ENCODE measurements at places on chromosomes 1 and 21. TPM values are rescaled to one million over a fixed set of nuclear protein-coding genes. Genes with fewer than 3 reads are reported as not detected.

DNA sequence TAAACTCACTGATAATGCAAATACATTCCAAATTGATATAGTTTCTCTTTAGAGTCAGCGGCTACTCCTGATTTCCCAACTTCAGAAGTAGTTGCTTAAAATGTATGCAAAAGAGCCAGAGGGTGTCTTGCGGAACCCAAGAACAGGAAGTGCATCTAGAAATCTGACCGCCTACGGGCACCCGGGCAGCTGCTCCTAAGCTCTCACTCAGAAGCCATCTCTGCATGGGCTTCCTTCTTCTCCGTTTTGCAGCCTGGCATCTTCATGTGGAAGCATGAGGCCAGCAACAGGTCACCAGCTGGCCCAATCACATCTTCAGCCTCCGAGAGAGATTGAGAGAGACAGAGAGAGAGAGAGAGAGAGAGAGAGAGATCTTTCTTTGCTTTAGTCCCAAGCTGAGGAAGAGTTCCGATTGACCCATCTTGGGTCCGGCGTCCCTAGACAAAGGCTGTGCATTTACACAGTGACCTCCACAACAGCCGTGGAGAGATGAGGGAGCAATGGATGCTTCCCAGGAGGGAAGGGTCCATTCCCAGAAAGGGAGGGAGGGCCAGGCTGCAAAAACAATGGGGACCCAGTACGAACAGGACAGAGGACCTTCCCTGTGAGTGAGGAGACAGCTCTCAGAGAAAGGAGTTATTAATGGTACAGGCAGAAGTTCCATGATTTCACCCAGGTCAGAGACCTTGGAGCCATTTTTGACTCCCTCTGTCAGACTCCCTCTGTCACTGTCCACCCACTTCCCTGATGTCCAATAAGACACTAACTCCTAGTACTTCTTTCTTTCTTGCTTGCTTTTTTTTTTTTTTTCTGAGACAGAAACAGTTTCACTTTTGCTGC is 28.2 kb upstream of the SLC30A1 start:
- DNase-seq = no peak

GRCh38 chr1:171500803-171501202 is 15.5 kb downstream of the PRRC2C start:
- no peak for DNase-seq

DNA sequence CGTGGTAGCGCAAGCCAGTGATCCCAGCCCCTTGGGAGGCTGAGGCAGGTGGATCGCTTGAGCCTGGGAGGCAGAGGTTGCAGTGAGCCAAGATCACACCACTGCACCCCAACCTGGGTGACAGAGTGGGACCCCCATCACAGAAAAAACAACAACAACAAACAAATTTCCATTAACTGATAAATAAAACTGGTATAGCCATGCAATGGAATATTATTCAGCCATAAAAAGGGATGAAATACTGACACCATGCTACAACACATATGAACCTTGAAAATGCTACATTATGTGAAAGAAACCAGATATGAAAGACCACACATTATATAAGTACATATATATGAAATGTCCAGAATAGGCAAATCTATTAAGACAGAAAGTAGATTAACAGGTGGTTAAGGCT is 12.0 kb downstream of the CLCC1 start:
- no peak for DNase-seq

DNA sequence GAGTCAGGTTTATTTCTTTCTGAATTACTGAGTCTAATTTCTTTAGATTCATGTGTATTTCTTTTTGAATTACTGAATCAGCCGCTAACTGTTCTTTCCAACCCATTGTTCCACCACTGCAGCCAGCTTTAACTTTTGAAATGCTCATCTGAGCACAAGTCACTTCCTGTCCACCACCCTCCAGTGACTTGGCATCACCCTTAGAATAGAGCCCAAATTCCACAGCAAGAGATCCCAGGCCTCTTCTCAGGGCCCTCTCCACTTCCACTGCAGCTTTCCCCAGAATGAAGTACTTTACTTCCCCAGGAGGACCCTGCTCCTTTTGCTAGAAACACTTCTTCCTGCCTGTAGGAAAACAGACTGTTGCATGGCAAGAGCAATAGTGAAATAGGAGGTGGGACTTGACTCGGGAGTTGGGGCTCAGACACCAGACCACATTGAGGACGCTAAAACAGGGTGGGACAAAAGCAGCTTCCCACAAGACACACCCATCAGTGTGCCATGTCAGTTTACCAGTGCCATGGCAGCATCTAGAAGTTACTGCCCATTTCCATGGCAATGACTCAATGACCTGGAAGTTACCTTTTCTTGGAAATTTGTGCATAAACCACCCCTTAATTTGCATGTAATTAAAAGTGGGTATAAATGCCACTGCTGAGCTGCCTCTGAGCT is 56.5 kb upstream of the ADAR start:
- DNase-seq = no peak

- no peak for DNase-seq
Observed at GRCh38 chr1:30511991-30512913, 211.1 kb downstream of the MATN1 start.

GRCh38 chr1:228228601-228229074 is 20.8 kb downstream of the OBSCN start:
- no peak for DNase-seq

DNA sequence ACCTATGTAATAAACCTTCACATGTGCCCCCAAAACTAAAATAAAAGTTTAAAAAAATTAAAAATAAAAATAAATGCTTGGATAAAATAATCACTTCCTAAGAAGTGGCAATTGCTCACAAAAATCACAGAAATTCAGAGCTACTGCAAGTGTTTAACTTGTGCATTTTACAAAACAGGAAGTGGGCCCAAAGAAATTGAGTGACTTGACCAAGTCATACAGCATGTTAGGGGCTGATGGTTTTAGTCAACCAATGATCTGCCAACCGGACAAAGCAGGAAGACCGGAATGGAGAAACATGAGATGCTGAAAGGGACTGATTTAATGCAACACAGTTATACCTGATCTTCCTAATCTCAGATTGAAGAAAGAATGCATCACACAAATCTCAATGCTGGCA is 96.5 kb downstream of the SMYD2 start:
- DNase-seq = no peak

- no peak for DNase-seq
Observed at GRCh38 chr1:111214074-111214801, 13.3 kb upstream of the CHI3L2 start.

DNA sequence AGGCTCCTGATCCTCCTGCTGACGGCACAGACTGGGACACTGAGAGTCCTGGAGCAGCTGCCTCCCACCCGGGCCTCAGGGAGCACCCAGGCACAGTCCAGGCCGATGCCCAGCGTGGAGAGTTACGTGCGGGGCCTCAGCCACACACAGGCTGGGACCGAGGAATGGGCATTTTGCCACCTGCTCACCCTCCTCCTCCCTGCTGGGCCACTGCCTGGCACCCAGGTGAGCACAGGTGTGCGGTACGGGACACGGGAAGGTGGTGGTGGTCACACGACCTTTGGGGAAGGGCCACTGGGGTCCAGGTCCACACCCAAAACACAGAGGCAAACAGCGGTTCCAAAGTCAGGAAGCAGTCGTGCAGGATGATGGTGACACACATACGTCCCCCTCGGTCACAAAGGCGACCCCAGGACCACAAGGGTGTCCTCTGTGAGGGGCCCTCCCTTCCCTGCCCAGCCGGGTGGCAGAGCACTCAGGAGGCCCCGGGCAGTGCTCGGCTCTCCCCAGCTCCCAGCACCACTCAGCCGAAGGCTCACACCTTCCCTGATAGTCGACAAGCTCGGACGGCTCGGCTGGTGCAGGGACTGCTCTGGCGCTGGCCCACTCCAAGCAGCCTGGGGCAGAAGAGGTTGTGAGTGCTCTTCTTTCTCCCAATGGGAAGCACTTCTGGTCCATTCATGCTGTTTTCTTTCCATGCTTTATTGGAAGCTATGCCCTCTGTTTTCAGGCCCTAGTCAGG is 14.3 kb downstream of the MORN1 start:
- DNase-seq = no peak

DNA sequence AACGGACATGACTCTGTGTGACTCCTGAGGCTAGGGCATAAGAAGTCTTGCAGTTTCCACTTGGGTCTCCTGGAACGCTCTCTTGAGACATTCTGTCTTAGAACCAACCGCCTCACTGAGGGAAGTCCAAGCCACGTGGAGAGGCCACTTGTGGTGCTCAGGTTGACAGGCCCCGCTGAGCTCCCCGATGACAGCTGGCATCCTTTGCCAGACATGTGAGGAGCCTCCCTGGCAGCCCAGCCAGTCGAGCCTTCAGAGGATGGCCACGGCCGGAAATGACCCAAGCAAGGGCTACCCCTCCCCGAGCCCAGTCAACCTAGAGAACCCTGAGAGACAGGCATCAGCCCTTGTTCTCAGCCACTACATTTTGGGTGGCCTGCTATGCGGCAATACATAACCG is 20.7 kb downstream of the PLEKHA6 start:
- no peak for DNase-seq

- DNase-seq = no peak
Observed at GRCh38 chr1:230905733-230906132, 37.4 kb upstream of the C1orf198 start.

- DNase-seq = peak; percentile 70
Observed at GRCh38 chr1:153790313-153790965, 15.2 kb downstream of the SLC27A3 start.

- DNase-seq = no peak
Observed at GRCh38 chr1:1367315-1367714, 7.7 kb downstream of the AURKAIP1 start.

GRCh38 chr1:15796086-15796462 is 11.4 kb downstream of the UQCRHL start:
- DNase-seq = no peak

DNA sequence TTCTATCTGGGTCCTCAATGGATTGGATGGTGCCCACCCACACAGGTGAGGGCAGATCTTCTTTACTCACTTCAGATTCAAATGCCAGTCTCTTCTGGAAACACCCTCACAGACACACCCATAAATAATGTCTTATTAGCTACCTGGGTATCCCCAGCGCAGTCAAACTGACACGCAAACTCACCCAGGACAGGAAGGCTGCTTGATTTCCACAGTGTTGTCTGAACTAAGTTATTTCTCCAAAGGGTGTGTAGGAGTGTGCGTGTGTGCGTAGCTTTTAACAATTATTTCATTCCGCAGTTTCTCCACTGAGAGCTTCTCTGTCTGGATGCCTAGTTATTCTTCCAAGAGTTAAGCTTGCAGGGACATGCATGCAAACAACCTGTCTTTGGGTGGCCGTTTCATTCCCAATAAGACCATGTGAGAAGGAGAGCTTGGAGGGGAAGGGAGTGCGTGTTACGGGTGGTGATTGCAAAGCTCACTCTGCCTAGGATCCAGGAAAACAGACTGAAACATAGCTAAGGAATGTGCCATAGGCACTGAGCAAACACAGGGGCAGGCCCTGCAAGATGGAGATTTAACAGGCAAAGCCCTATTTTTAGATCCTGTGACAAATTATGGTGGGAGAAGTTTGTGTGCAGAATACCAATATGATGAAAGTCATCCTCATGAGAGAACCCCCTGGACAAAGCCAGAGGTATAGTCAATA is 269.7 kb downstream of the DYRK1A start:
- DNase-seq = no peak

DNA sequence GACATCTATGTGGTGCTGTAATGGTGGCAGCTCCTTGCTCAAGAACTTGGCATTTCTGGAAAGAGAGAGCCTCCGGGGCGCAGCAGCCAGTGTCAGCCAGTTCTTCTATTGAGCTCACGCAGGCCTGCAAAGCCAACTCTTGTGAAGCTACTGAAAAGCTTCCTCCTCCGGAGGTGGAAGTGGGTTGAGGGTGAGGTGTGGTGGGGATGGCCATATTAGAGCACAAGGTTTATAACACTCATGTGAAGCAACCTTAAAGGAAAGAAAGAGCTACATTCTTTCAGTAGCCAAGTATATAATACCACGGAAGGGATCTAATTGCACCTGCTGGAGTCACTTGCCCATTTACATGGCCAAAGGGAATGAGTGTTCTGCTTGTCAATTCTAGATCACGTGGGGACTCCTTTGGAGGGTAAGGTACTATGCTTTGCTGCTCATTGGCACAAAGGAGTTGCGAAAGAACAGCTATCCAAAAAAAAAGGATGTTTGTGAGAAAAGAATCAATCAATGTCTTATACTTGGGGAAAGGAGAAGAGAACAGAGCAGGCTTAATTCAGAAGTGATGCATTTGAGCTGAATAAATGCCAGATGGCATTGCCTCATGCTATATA is 18.3 kb upstream of the MAP10 start:
- DNase-seq = no peak

- no peak for DNase-seq
Observed at GRCh38 chr1:26047278-26047874, 1.5 kb upstream of the SLC30A2 start.

GRCh38 chr1:102100666-102101065 is 103.9 kb upstream of the OLFM3 start:
- no peak for DNase-seq

DNA sequence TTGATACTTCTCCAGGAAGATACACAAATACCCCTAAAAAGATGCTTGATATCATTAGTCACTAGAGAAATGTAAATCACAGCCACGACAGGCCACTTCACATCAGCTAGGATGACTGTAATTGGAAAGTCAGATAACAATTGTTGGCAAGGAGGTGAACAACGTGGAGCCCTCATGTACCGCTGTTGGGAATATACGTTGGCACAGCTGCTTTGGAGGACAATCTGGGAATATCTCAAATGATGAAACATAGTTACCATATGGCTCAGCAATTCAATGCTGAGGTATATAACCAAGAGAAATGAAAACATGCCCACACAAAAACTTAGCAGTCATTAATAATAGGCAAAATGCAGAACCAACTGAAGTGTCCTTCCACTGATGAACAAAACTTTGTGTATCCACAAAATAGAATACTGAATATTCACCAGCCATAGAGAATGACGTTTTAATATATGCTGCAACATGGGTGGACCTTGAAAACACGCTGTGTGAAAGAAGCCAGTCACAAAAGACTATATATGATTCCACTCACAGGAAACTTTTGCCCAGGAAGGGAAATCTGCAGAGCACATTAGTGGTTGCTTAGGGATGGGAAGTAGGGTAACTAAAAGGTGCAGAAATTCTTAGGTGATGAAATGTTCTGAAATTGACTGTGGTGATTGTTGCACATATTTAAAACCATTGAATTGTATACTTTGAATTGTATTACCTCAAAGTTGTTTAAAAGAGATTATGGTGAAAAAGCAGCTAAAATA is 95.4 kb downstream of the AHCTF1 start:
- DNase-seq = no peak

SH3D21 gene
- total RNA-seq = 16.3 TPM

HSD3B1 gene
- total RNA-seq = 10.3 TPM

TMCO4 gene
- total RNA-seq = 17.1 TPM

LCE6A gene
- total RNA-seq = 207 TPM

UROD gene
- 59.0 TPM for total RNA-seq

FAM131C gene
- total RNA-seq = 1.1 TPM

NLRP3 gene
- 1.2 TPM for total RNA-seq

SPRR2A gene
- total RNA-seq = not detected

PADI4 gene
- not detected for total RNA-seq

KISS1 gene
- total RNA-seq = not detected

RNU1-3 gene
- total RNA-seq = under 0.01 TPM

IRF6 gene
- 198 TPM for total RNA-seq

All from lower leg skin (tissue), 4 donors.